ENCODE measurements at places on chromosomes 1 and 21.

- DNase-seq, result no peak
These were observed 14.0 kb downstream of the SLC37A1 start for GRCh38 chr21:42527489-42528158.

- DNase-seq, result no peak
These were observed 139.2 kb upstream of the CACNA1E start for GRCh38 chr1:181344091-181344490.

- DNase-seq, result no peak
These were observed 43.3 kb downstream of the URB2 start for GRCh38 chr1:229669333-229669732.

- DNase-seq, result no peak
These were observed 152.0 kb downstream of the ADGRL4 start for GRCh38 chr1:78854556-78854955.

GRCh38 chr1:21034725-21035628 is 141.7 kb downstream of the EIF4G3 start:
- DNase-seq, result no peak

GRCh38 chr1:245485996-245486395 is 331.2 kb downstream of the KIF26B start:
- DNase-seq, result no peak

GRCh38 chr1:64956010-64956640 is 10.2 kb downstream of the JAK1 start:
- no peak for DNase-seq

- DNase-seq, result peak; percentile 60
These were observed 16.6 kb downstream of the MYOG start for GRCh38 chr1:203069030-203069747.

DNA sequence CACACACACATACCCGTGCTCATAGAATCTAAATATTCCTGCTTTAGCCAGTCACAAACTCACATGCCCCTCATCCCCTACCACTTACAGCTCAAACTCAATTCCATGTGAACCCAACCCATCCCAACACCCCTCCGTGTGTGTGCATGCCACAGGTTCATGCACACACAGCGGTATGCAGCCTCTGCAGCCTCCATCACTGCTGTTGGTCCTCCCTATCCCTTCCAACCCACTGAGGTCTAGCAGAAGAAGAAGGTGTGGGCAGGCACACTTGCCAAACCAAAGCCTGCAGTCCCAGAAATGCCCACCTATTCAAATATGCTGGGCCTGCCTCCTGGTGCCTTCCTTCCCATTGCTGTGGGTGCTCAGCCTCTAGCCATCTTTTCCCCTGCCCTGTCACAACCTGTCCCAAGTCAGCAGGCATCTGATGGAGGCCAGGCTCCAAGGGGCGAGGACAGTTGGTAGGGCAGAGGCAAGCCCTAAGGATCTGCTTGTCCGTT is 26.2 kb downstream of the SLC2A1 start:
- no peak for DNase-seq

DNA sequence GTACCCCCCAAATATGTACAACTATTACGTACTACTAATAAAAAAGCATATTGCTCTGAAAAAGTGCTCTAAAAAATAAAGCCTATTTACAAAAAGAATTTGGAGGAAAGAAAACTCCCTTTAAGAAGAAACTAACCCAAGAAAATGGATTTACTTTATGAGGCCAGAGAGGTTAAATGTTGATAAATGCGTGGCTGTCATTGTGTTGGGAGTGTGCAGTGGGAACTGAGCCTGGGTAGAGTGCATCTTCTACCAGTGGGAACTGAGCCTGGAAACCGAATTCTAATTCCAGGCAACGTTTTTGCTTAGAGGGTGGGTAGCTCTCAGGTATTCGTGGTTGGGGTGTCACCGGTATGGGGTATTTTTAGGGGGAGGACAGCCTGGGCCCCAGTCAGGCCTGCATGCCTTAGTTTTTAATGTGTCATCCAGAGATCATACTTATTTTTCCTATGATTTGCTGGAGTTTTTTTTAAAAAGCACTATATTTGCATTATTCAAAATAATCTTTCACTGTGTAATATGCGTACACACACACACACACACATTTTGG is 24.1 kb upstream of the RNF187 start:
- DNase-seq, result no peak

DNA sequence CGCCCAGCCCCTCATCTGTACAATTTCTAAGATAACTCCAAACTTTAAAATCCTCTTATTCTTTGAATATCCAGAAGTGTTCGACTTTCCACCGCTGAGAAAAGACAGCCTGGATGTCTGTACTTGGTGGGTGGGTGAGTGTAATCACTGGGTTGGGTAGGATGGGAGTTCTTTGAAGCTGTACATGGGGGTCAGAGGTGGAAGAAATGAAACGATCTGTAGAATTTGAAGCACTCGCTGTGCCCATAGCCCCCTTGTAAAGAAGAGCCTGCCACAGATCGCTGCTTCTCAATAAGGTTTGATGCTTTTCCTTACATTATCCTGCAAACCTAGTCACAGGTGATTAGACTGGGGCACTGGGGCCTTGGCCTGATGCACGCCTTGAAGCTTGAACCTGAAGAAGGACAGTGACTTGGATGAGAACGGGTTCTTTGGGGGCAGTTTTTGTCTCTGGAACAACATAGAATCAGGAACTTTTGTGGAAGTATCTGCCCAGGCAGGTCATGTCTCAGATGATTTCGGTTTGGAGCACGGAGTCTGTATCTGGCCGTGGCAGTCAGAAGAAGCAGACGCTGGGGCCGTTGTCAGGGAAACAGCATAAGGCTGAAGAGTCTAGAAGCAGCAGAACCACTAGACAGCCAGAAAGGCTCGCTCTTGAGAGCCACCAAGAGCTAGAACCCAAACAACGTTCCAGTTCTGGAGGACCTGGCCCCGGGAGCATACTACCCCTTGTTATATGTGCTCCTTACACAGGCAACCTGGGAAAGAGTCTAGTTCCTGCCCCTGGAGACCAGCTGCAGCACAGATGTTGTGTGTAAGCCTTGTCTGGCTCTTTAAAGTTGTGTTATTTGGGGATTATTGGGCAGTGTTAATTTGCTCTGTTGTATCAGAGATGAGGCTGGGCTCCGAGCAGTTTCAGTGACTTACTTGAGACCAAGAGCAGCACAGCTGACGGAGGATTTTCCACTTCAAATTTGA is 45.1 kb upstream of the SCCPDH start:
- no peak for DNase-seq

GRCh38 chr1:20992322-20993056 is 184.2 kb downstream of the EIF4G3 start:
- no peak for DNase-seq

GRCh38 chr1:226635456-226635941 is 86.9 kb downstream of the STUM start:
- DNase-seq, result no peak

DNA sequence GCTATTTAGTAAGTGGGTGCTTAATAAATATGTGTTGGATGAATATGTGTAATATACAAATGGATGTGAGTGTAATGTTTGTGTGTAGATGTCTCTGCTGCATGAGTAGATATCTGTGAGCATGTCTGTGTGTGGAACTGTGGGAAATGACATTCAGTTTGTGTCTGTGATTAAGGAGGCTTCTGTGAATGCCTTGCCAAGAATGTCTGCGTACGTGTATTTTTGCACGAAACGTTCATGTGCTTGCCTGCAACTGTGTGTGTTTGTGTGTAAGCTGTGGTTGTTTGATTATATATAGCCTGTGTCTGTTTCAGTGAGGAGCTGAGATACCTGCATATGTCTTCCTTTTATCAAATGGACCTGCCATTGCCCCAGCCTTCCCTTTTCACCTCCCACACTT is 13.8 kb downstream of the DMBX1 start:
- DNase-seq, result no peak

- no peak for DNase-seq
These were observed 428 bp downstream of the POGZ start for GRCh38 chr1:151458802-151459330.

- DNase-seq, result no peak
These were observed 215.7 kb upstream of the LYPLAL1 start for GRCh38 chr1:218957971-218958370.

DNA sequence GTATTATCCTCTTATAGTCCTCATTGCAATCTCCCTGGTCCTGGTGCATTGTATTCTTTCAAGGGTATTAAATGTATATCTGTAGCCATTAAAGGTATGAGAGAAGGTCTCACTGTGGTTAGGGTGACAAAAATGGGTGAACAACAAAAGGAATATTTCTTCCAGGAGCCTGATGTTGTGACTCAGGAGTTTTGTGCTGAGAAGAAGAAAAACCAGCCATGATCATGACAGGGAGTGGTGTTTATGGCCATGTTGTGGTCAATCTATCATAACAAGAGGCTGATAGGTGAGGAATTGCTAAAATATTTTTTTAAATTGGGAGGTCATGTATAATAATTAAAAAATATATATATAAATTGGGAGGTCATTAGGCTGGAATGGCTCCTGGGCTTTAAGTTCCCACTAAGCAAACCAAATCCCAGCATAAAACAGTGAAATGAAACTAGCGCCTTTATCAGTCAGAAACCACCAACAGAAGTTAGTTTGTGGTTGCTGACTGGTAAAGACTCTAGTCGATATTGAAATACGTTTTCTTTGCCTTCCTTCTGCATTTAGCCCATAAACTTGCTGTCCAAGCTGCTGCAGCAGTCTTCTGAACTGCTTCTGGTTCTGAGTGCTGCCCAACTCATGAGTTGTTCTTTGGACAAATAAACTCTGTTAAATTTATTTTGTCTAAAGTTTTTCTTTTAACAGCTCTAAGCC is 60.3 kb downstream of the TBX19 start:
- DNase-seq, result no peak

DNA sequence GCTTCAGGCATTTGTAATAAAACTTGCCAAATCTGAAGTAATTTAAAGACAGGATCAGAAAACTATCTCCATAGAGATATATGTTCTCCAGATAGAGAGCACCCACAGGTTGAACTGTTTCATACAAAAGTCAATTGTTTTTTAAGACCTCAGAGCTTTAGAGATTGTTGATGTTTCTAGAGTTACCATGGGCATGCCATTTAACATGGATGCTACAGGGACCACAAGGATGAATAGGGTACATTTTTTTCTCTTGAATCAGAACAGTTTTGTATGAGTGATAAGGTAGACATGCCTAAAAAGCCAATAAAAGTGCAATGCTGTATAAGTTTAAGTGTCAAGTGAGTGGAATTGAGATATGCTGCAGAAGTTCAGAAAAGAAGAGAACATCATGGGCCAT is 511.0 kb upstream of the CAMK1G start:
- no peak for DNase-seq

DNA sequence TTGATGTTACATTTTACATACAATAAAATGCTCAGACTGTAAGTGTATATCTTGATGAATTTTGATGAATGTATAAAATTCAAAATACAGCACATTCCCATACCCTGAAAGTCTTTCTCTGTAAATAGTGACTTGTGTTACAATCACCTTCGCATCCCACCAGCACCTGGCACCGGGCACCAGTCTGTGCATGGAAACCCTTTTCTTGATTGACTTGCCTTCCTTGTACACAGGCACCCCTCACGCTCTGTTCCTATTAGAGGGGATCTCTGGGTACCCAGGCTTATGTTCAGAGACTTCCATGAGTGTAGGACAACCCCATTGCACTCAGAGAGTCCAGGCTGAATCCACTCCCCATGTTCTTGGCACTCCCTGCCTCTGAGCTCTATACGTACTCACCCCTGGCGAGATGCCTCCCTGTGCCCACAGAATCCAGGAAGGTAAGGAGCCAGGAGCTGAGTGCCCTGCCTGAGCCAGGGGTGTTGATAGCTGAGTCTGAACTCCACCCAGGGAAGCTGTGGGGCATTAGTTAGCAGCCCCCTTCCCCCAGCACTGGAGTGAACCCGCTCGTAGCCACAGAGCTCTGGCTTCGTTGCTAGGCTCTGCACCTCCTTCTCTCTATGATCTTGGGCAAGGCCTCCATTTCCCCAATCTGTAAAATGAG is 22.5 kb upstream of the PKP1 start:
- no peak for DNase-seq

GRCh38 chr1:183277821-183278738 is 92.0 kb downstream of the LAMC2 start:
- DNase-seq, result no peak

GRCh38 chr1:64343105-64343822 is 126.7 kb upstream of the CACHD1 start:
- DNase-seq, result peak; percentile 59

GRCh38 chr1:113192242-113192641 is 119.2 kb downstream of the LRIG2 start:
- DNase-seq, result no peak

DNA sequence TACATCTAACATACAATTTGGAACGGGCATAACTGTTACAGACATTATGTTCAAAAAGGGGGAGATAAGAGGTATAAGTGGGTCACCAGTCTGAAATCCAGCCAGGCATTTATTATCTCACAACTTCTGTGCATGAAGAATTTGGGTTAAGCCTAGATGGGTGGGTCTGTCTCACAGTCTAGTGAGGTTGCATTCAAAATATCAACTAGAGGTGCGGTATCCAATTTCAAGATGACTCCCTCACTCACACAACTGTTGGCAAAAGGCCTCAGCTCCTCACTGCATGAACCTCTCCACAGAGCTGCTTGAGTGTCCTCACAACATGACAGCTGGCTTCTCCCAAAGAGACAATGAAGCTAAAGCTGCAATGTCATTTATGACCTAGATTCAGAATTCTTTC is 4.7 kb downstream of the AUNIP start:
- no peak for DNase-seq
